ENCODE measurements at places on chromosomes 7 and 10.

- DNase-seq, result no peak
These were observed 52.6 kb upstream of the DNAAF5 start for GRCh38 chr7:673681-674453.

DNA sequence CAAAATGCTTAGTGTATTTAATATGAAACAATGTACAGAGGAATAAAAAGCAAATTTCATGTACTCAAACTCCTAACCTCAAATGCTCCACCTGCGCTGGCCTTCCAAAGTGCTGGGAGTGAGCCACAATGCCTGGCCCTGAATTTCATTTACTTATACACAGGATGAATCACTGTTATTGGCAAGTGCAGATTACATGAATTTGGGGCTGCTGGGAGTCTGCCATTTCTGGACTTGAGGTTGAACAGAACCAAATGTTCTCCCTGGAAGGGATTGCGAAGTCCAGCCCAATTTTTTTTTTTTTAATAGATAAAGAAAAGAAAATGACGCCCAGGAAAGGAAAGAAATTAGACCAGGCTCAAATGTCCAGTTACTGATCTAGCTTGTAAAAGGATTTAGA, 6.8 kb upstream of the CSTF2T start:
- no peak for DNase-seq

DNA sequence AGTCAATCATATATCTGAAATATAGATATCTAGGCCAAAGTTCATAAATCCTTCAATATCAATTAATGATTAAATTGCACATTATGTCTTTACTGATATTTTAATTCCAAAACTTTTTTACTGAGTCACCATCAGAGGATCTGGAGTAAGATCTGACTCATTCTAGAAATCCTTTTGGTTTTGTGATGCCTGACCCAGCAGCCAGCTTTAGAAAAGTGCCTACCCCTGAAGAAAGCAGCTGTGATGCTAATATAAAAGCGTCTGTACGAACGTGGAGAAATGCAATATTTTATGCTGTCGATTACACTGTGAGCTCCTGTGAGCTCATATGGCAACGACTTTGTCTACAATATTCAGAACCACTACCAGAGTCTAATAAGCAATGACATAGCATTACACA, 142.5 kb upstream of the LRRTM3 start:
- DNase-seq, result no peak

- peak; percentile 89 for DNase-seq
These were observed 25.3 kb downstream of the MAP3K8 start for GRCh38 chr10:30459283-30459682.

DNA sequence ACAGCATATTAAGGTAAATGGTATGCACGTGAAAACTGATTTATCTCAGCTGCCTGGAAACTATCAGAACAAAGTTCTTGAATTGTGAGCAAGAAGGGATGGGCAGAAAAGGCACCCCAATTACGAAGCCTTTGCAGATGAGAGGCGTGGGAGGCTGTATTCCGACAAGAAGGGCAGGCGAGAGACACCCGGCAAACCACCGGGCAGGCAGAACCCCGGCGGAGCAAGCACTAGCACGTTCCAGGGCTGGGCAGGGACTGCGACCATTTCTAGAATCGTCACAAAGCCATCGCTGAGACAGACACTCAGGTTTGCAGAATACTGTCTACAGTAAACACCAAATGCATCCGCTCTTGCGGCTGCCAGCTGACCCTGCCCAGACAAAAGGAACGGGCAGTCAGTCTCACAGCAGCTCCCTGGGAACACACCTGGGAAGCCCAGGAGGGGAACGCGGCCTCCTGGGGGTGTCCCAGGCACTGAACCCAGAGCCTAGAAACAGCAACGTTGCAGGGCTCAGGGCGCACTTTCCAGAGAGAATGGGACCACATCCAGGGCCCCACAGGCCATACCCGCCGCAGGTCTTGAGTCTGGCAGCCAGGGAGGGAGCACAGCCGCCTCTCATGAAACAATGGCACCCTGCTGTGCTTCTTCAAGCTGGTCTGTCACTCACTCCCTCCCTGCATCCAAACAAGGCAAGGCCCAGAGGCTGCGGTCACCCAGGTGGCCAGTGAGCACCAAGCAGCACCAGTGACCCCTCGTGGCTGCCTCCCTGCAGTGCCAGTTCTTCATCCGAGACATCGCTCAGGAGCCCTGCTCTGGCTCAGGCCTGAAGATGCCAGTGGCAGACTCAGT, 261.9 kb downstream of the PTPRN2 start:
- no peak for DNase-seq

DNA sequence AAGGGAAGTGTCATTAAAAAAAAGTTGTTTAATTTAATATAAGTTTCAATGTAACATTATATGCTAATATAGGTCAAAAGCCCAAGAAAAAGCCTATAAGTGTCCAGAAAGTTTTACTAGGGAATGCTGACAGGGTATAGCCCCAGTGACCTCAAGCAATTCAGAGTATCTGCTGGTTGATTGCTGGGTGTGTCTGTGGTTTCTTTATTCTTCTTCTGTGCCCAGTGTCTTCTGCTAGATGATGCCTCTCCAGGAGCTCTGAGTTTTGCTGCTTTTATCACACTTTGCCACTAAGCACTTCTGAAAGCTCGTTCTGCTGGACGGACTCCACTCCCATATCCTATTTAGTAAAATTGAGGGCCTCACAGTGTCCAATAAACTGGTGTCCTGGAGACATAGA, 212.2 kb upstream of the NRG3 start:
- no peak for DNase-seq

All from Kasumi-1 (cell line).